Hindlimb muscle (tissue), 1 donor: ENCODE measurements at places on chromosomes 11 and 22. TPM values are rescaled to one million over a fixed set of nuclear protein-coding genes. Genes with fewer than 3 reads are reported as not detected.

DNA sequence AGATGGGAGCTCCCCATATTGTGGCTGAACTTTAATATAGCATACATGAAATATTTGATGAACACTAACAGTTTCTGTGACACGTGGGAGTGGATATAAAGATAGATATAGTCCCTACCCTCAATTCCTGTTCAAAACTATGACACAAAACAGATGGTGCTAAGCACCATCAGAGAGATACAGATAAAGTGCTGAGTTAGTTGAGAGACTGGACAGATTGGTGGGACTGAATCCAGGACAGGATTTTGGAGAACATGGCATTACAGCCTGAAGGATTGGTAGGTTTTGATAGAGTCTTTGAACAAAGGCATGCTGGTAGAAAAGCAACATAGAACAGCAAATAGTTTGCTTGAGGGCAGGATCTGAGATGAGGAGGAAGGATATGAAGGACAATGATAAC is 215.1 kb upstream of the SORL1-AS1 start:
- DNase-seq = no peak

- no peak for DNase-seq
These were observed 70.5 kb upstream of the TNRC6B start for GRCh38 chr22:40107244-40107643.

GRCh38 chr11:115921986-115922385 is 417.8 kb upstream of the CADM1 start:
- DNase-seq = no peak

- no peak for DNase-seq
These were observed 105.7 kb downstream of the MICAL2 start for GRCh38 chr11:12216041-12216451.

GRCh38 chr11:126743628-126744027 is 256.9 kb downstream of the KIRREL3 start:
- DNase-seq = no peak

DNA sequence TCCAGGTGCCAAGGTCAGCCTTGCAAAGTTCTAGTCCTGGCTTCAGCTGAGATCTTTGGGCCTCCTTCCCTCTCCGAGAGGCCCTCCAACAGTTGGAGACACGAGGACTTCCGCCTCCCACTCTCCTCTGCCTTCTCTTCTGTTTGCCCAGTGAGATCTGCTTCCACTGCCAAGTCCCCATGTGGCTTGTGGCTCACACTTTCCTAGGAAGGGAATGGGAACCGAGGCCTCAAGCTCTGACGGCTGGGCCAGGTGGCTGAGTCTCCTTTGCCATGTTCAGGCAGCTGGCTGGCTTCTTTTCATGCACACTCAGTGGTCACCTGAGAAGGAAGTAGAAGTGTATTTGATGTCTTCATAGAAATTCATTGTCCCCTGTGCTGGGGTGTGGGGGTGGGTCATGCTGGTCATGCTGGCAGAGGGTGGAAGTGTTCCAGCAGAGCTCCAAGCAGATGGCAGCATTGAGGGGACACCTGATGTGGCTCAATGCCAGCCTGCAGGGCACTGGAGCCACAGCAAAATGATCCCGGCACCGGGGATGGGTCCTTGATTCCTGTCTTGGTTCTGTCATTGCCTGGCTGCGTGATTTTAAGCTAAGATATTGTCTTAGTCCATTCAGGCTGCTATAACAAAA is 130.4 kb downstream of the ADAMTS15 start:
- no peak for DNase-seq

The FSHB gene
- not detected for polyA plus RNA-seq

The MMP13 gene
- not detected for polyA plus RNA-seq

The KIRREL3 gene
- polyA plus RNA-seq = 0.49 TPM
